Uterus (tissue), 4 donors: ENCODE measurements at places on chromosomes 2 and 18.

DNA sequence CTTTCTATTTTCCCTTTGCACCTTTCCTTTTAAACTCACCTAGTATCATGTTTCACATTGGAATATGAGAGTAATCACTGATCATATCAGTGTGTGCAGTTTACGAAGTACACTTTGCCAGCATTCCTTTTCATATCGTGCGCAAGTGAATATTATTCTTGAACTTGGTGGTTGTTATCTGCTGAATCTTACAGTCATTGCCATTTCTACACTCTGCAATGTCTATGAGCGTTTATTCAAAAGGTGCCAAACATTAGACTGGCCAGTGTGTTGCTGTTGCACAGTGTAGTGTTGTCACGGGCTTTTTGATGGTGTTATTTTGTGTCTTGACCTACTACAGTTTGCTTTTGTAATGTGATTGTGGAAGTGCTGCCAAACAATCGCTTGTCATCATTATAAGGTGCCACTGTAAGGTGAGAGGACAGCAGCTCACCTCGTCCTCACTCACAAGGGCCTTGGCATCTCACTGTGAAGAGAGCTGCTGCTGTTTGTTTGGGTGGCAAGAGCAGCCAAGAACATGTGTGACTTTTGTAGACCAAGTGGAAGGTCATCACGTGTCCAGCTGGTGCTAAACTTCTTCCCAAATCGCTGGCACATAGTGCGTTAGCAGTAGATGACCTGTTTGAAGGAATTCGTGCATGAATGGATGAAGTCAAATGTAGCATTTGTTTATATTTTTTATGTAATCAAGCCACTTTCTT lies 113.3 kb downstream of the MYO1B start:
- DNase-seq = no peak

- DNase-seq = no peak
Measured at GRCh38 chr2:83282841-83283240, 1176.2 kb downstream of the SUCLG1 start.

GRCh38 chr2:152189622-152190495 lies 14.3 kb upstream of the STAM2 start:
- DNase-seq = peak; percentile 28

DNA sequence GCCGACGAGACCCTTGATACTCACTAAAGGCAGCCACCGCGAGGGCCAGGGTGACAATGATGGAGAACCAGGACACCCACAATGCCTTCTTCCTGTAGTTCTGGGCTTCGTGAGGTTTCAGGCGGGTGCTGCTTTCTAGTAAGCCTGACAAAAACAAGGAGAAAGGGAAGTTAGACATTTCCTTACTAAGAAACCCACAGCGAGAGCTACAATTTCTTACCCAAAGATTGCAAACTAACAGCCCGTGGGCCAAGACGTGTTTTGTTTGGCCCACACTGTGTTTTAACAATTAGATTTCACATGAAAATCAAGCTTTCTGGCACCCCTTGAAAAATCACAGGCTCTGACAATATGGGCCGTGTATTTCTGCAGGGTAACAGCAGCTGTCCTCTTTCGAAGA lies 5.6 kb downstream of the TMEM163 start:
- no peak for DNase-seq

- DNase-seq = no peak
Measured at GRCh38 chr2:45889620-45890370, 238.3 kb downstream of the PRKCE start.

DNA sequence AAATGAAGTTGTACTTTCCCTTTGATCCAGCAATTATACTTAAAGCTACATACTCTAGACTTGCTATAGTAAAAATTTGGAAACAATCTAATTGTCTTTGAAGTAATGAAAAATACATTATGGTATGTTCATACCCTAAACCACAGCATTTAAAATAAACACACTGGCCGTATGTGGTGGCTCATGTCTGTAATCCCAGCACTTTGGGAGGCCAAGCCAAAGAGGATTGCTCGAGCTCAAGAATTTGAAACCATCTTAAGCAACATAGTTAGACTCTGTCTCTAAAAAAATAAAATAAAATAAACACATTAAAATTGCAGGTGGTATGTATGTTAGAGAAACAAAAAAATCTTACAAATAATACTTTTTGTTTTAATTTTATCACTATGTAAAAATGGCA lies 208.1 kb upstream of the KLHL14 start:
- no peak for DNase-seq

DNA sequence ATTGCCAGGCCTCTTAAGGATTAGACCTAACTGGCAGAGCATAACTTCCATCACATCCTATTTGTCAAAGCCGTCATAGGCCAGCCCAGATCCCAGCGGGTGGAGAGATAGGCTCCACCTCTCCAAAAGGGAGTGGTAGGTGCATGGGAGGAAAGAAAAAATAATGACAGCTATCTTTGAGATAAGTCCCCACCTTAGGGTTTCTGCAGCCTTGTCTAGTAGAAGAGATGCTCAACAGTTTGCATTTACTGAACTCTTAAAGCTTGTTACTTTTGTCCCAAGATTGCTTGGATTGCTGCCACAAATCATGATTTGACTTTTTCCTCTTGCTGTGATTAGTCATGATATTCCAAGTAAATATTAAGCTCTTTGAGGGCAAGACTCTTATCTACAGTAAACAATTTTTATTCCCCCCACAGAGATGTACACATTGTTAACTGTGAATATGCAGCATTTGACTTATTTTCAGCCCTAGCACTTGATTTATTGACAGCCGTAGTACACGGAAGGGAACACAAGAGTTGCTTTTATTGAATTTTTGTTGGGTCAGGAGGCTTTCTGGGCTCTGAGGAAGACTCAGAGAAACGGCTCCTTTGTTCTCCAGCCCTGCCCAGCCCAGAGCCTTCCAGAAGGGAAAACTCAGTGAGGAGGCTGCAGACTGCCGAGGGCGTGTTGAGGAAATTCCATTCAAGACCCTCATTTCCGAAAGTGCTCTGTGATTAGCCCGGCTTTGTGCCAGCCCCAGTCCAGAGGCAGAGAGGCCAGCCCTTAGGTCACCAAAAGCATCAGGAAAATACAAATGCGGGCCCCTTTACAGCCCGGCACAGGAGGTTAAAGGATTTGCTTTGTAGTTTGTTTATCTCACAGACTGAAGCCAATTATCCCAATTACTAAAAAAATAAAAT lies 75.5 kb upstream of the ZNF532 start:
- DNase-seq = no peak

DNA sequence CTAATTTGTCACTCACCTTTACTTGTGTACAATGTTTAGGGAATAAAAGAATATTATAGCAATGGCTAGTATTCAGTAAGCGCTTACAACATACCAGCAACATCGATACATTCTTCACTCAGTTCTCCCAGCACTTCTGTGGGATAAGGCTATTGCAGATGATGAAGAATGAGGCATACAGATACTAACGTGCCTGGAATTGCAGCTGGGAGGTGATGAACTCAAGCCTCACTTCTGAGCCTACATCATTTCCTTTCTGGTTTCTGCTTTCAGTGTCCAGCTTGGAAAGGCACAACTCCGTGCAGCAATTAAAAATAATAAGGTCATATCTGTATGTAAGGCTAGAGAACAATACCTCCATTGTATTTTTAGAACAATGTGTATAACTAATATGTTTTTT lies 95.4 kb upstream of the AQP4 start:
- DNase-seq = no peak

DNA sequence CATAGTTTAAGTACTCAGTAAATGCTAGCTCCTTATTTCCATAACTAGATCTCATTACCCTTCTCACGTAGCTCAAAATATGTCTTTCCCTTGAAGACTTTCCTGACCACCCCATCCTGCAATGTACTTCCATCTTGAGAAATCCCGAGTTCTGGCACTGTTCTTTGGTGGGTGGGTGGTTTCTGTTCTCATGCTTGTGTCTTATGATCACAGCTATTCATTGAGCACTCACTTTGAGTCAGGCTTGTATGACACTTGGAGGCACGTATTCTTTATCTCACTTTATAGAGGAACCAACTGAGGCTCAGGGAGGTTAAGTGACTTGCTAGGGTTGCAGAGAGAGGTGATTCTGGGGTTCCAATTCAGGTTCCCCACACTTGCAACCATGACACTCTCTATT lies 9.0 kb upstream of the CLIP4 start:
- DNase-seq = no peak

GRCh38 chr18:55592572-55592971 lies 4.6 kb upstream of the TCF4 start:
- no peak for DNase-seq

DNA sequence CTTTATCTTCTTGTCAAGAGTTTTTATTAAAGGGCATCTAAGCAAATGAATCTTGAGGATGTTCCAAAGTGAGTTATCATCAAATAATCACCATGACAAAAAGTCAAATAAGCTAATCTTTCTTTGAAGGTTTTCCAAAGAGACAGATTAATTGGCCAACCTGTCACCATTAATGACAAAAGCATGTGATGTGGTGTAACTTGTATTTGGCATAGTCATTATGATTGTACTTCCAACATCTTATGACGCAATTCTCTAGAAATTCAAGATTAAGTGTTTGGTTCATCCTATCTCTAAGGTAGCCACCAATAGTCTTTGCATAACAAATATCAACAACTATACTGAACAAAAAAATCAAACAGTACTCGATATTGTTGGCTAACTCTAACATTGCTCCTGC lies 28.6 kb downstream of the RBMS1 start:
- no peak for DNase-seq

DNA sequence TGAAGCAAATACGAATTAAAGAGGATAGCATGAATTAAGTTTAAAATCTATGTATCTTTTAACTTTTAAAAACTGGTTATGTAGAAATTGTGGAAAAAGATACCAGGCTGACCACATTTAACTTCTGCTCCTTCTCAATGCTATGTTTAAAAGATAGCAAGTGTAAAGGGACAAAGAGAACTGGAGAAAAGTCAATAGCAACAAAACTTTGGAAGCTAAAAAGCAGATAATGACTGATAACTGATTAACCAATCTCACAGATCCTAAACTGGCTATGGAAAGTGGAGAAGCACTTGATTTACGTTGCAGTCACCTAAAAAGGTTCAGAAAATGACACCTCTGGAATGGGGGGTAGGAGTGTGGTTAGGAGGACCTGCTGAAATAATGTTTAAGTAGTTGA lies 224.4 kb downstream of the RAB3GAP1 start:
- DNase-seq = no peak

GRCh38 chr2:163800951-163801381 lies 65.2 kb upstream of the FIGN start:
- no peak for DNase-seq

- DNase-seq = no peak
Measured at GRCh38 chr18:26320686-26321085, 94.4 kb downstream of the TAF4B start.

GRCh38 chr2:168626096-168626495 lies 170.0 kb downstream of the CERS6 start:
- DNase-seq = no peak

DNA sequence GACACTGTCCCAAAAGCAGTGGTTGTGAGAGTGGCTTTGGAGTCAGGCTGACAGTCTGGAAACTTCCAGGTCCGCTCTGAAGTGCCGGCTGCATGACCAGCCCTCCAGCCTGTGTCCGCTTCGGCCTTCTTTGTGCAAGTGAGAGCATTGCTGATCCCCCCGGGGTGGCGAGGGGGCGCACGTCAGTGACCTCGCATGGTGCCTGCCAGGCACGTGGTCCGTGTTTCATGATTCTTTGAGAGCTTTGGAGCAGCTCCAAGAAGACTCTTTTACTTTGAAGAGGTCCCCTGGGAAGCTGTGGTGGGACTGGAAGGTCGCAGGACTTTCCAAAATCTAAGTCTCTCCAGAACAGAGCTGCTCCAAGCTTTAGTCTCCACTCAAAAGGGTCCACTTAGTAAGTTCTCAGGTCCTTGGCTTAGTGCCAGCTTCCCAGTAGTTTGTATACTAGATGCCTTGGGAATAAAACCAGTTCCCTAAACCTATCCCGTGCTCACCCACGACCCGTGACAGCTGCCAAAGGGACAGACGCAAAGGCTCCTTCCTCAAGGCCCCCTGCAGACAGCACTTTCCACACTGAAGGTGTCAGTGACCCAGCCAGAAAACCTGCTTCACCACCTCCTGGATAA lies 68.8 kb downstream of the ADI1 start:
- DNase-seq = peak; percentile 18

DNA sequence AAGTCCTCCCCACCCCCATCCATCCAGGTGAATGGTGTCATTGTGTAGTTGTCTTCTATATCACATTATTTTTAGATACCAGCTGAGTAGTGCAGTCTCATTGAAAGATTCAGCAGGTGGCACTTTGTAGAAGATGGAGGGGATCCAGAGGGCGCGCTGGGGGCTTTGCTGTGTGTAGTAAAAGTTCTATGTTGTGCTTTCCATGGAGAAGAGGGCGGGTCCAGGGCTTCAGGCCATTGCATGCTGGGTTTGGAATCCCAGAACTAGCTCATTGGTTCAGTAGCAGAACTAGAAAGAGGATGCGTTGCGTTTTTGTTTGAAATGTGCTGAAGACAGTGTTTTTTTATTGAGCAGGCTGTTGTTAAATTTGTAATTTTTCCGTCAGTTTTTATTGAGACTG lies 120.0 kb downstream of the MAP4K4 start:
- no peak for DNase-seq

DNA sequence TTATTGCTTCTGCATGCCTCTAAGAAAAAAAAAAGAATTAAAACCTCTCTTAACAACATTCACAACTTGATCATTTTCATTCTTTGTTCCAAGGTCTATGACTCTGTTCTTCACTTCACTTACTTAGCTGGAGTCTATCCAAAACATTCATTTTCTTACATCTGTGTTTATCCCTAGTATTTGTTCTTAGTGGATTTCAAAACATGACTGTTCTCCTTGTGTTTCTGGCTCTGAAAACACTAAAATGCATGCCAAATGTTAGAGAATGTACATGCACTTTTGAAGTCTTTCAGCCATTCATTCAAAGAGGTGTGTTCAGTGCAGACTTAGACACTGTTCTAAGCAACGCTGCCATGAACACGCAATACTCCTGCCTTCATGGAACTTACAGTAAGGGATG lies 138.8 kb downstream of the CNTNAP5 start:
- no peak for DNase-seq

GRCh38 chr2:238438856-238439849 lies 12.4 kb downstream of the ASB1 start:
- peak; percentile 36 for DNase-seq

GRCh38 chr2:108279468-108279867 lies 9.2 kb upstream of the SULT1C2 start:
- DNase-seq = no peak

DNA sequence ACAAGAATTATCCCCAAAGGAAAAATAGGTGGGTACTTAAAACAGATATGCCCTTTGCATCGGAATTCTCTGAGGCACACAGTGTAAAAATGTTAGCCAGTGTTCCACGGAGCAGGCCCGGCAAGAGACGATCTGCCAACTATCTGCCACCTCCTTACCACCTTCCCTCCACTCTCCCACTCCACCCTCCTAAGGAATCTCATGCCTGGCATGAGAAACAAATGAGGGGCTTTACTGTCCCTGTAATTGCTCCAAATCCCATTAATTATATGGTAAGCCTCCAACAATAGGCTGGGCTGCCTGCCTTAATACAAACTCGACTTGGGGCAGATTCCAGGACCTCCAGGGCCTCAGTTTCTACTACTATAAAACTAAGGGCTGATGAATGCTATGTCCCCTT lies 102.3 kb downstream of the ZBTB7C start:
- no peak for DNase-seq

- DNase-seq = no peak
Measured at GRCh38 chr2:186407611-186408010, 78.4 kb upstream of the ZC3H15 start.
